ENCODE measurements at places on chromosomes 6 and 20. TPM values are rescaled to one million over a fixed set of nuclear protein-coding genes. Genes with fewer than 3 reads are reported as not detected.

DNA sequence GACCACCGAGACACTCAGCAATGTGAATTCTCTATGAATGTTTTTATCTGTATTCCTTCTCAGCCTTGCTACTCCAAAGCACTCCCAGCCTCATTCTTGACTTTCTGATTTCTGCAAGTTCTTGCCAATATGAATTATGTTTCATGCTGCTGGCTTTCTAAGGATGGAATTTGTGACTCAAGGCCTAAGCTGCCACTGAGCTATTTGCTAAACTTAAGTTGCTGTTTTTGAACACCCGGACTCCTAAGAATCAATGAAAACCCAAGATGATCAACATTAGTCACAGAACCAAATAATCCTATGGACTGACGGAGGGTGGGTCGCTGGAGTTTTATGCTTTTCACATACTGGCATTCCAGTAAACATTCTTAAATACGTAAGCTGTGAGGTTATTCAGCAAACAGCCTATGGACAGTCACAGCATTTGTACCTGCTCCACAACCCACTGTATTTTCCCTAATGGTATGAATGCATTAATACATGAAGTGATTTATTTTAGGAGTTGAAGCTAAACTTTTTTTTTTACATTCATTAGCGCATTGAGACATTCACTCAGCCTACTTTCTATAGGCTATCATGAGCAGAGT is 8.2 kb upstream of the PXDC1 start:
- no peak for DNase-seq

GRCh38 chr20:23652371-23652770 is 14.6 kb upstream of the CST3 start:
- DNase-seq: no peak

DNA sequence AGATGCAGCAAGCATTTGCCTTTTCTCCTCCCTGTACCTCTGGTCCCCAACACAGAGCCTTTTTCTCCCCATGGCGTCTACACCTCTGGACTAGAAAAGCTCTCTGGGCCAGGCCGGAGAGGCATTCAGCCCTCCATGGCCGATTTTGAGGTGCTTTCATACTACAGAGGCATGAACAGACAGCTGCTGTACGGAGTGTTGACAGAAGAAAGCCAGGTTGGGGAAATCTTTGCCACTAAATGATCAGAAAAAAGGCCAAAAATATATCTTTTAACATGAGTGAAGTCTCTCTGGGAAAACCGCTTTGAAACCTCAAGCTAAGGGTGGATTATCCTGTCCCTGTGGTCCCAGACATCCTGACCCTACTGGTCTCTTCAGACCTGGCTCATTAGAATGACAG is 94.0 kb downstream of the TMEM170B start:
- DNase-seq: no peak

GRCh38 chr6:113540466-113540865 is 316.7 kb upstream of the MARCKS start:
- DNase-seq: no peak

- DNase-seq: no peak
Measured at GRCh38 chr6:85394853-85395538, 54.9 kb upstream of the NT5E start.

DNA sequence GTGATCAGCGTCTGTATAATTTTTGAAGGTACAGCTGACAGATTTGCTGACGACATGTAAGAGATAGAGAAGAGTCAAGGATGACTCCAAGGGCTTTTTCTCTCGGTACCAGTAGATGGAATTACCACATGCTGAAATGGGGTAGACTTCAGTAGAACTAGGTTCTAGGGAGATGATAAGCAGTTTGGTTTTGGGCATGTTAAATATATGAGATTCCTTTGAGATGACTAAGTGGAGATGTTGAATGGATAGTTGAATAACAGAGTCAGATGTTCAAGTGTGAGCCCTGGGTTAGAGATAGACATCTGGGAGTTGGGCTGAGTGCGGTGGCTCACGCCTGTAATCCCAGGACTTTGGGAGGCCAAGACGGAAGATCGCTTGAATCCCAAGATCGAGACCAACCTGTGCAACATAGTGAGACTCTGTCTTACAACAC is 50.0 kb downstream of the PHF20 start:
- DNase-seq: no peak

DNA sequence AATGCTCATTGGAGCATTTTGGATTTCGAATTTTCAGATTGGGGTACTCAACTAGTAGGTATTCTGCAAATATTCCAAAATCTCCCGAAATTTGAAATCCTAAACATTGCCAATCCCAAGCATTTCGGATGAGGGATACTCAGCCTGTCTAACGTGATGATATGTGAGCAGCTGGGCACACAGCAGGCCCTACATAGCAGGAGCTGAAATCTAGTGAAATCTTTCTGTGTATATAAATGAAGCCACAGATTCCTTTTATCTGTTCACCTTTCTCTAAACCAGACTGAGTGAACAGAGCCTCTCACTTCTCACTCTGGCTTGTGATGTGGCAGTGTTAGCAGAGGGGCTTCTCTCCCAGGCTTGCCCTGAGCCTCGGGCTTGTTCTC is 17.8 kb downstream of the STX16 start:
- no peak for DNase-seq

- no peak for DNase-seq
Measured at GRCh38 chr6:17417817-17418216, 24.4 kb downstream of the CAP2 start.

DNA sequence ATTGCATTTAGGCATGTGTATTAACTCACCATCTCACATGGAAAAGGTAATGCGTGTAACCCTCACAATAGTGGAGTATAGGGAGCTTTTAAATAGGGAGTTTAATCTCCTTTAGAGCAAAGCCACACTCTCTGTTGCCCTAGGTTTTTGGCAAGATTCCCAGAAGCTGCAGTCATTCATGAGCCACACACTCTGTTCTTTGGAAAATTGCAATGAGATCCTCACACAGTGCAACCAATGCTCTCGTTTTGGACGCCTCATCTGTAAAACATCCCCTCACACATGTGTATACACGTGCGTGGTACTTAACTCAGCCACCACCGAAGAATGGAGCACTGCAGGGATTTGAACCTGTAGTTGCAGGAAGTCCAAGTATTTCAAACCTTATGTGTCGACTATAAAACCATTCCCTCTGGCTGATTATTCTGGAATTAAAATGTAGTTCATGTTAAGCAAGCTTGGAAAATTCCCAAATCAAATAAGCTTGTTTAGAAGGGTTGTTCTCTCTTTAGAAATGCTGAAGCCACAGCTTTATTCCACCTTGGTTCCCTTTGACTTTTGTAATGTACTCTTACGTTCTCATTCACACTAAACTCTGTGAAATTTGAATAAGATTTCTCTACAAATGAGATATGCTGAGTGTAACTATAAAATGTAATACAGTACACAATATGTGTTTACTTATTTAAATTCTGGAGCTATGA is 489.8 kb upstream of the MANEA start:
- DNase-seq: no peak

GRCh38 chr6:166786704-166787293 is 159.7 kb upstream of the RPS6KA2 start:
- DNase-seq: no peak

SMOC2 gene
- 16.4 TPM for total RNA-seq

C6orf163 gene
- 1.4 TPM for total RNA-seq

GPR6 gene
- total RNA-seq: not detected

SLC22A3 gene
- total RNA-seq: 1.8 TPM

Measured in Right ventricle myocardium inferior (tissue), 1 donor.